NCI-H2081 treated with DMSO at 0.1 percent for 48 hours (cell line): ENCODE measurements at places on chromosomes 3 and 15.

GRCh38 chr3:51622868-51623267, 48.2 kb upstream of the TEX264 start:
- no peak for DNase-seq

DNA sequence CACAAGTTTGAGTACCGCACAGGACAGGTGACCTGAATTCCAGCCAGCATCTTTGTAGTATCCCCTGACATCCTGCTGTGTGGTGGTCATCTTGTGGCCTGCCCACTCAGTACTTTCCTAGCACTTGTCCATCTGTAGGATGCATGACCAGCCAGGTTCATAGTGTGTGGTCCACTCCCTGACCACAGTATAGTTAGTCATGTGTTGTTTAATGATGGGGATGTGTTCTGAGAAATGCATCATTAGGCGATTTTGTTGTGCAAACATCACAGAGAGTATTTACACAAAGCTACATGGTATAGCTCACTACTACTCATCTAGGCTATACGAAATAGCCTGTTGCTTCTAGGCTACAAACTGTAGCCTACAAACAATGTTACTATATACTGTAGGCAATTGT, 16.9 kb upstream of the RBPMS2 start:
- DNase-seq, result no peak

- DNase-seq, result no peak
Observed at GRCh38 chr15:92365906-92366305, 27.8 kb upstream of the ST8SIA2 start.

GRCh38 chr3:48247401-48247811, 6.5 kb downstream of the ZNF589 start:
- DNase-seq, result no peak

DNA sequence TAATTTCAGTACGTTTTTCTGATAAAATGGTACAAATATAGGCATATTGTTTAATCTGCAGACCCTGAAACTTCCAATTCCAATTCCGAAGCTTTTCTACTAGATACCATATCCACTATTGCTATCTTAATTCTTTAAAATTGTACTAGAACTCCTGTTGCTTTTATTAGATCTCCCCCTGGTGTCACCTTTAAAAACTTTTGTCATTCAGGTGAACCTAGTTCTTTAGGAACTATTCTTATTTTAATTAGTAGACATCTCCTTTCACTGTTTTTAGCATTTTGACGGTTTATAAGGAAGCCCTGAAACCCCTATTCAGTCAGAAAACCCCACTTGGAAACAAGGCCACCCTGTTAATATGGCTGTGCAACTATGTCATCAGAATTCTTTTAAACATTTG, 22.3 kb downstream of the C2CD4B start:
- no peak for DNase-seq

- DNase-seq, result no peak
Observed at GRCh38 chr3:6526861-6527260, 334.1 kb upstream of the GRM7 start.

DNA sequence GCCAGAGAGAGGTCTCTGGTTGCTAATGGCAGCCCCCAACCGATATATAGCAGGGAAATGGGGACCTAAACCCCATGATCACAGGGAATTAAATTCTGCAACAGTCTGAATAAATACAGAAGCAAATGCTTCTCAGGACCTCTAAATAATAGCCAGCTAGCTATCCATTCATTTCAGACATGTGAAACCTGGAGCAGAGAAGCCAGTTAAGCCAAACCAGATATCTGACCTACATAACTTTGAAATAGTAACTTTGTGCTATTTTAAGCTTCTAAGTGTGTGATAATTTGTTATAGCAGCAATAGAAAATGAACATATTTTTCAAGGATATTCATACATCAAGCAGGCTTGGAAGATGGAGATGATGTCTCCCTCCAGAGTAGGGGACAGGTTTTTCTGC, 1062.9 kb upstream of the CADM2 start:
- no peak for DNase-seq

DNA sequence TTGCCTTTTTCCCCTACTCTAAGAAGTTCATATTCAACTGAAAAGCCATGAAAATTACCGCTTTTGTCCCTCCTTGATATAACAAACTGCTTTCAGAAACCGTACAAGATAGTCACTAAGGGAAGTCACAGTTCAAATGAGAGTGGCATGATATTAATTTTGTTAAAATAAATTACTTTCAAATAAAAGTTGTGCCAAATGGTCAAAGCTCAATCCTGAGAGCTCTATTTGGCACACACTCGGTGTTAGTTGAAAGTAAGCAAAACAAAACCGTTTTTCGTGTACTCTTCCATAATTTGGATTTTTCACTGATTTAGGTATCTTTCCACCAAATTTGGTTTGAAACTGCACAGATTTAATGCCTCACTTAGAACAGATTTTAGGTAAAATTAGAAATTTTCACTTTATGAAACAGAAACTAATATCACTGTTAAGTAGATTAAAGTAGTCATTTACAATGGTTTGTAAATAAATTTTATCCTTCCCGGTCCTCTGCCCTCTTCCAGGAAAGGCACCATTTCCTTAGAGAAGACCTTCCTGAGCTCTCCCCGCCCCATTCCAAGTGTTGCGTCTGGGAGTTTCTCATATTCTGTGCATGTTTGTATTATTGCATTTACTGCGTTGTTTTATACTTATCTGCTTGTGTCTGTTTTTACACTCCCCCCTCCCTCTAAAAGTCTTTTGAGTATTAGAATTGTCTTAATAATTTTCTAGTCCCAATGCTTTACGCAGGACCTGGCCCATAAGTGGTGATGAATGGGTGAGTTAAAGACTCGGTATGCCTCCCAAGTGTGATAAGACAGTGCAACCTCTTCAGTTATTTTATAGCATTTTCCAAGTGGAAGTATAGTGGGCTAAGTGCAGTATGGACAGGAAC, 853 bp downstream of the TCAIM start:
- no peak for DNase-seq

GRCh38 chr15:59931646-59932261, 72.4 kb upstream of the FOXB1 start:
- no peak for DNase-seq

GRCh38 chr3:46520531-46520930, 22.8 kb downstream of the RTP3 start:
- no peak for DNase-seq

GRCh38 chr3:13261104-13261830, 158.9 kb downstream of the NUP210 start:
- no peak for DNase-seq

DNA sequence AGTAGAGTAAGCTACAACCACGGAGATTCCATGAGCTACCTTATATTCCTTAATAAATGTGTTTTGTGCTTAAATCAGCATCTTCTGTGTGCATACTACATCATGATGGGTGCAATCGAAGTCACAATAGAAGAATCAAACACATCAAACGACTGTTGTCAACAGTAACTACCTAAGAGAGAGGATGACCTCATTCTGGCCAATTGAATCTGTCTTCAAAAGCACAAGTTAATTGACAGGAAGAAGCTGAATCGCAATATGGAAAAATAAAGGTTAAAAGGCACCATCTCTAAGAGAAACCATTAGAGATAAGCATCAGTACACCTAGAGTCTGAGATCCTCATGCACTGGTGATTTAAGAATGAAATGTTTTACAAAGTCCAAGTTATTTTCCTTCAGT, 39.0 kb downstream of the CD200R1L start:
- no peak for DNase-seq
